Activated CD8-positive, alpha-beta memory T cell treated with anti-CD3 and anti-CD28 coated beads, Interleukin-2, amount 10 ng/mL, durations not matched to agents 7 days and 5 days (primary cell): ENCODE measurements at places on chromosomes 1 and 21. TPM values are rescaled to one million over a fixed set of nuclear protein-coding genes. Genes with fewer than 3 reads are reported as not detected.

Gene SPATA46
- total RNA-seq: not detected

Gene F11R
- total RNA-seq: 13.5 TPM

Gene HSPB7
- not detected for total RNA-seq

Gene CRNN
- not detected for total RNA-seq

Gene CRB1
- total RNA-seq: not detected

Gene HES2
- 0.52 TPM for total RNA-seq

Gene SPRR2G
- not detected for total RNA-seq

Gene KIF26B
- total RNA-seq: 0.28 TPM

Gene RHCE
- total RNA-seq: not detected

Gene COL16A1
- total RNA-seq: not detected

Gene FCRL4
- total RNA-seq: not detected

Gene FMO4
- 0.91 TPM for total RNA-seq

Gene MPZ
- total RNA-seq: 3.9 TPM

Gene LYPD8
- not detected for total RNA-seq

- DNase-seq: no peak
These were observed 164.7 kb downstream of the SETD4 start for GRCh38 chr21:35895598-35895997.

- no peak for DNase-seq
These were observed 13.9 kb downstream of the RC3H1 start for GRCh38 chr1:174008269-174008668.

DNA sequence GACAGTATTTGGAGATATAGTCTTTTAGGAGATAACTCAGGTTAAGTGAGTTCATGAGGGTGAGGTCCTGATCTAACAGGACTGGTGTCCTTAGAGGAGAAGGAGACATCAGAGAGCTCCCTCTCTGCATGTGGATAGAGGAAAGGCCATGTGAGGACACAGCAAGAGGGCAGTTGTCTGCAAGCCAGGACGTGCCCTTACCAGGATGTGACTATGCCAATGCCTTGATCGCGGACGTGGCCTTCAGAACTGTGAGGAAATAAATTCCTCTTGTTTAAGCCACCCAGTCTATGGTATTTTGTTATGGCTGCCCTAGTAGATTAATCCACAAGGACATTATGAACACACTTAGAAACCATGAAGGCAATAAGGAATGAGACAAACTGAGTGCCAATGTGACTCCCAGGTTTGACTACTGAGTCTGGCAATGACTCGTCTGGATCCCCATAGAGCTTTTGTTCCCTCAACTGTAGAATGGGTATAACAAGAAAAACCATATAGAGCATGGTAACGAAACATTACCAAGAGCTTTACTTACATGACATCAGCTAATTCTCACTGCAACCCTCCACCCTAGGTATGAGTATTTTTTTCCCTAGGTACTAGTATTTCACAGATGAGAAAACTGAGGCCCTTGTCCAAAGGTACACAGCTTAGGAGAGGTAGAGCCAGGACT is 6.5 kb downstream of the URB1 start:
- DNase-seq: no peak

GRCh38 chr1:211605603-211606331 is 26.8 kb upstream of the SLC30A1 start:
- no peak for DNase-seq

DNA sequence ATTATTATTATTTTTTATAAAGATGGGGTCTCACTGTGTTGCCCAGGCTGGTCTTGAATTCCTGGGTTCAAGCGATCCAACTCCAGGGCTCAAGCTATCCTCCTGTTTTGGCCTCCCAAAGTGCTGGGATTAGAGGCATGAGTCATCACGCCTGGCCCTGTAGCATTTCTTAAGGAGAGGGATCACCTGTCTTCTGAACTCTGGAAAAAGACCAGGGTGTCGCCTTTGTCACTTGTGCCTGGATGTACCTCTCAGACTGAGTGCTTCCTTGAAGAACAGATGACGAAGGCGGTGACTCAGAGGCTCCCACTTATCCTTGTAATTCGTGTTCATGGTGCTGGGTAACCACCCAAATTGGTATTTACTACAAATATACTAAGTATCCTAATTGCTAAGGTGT is 2.4 kb upstream of the CGN start:
- no peak for DNase-seq

DNA sequence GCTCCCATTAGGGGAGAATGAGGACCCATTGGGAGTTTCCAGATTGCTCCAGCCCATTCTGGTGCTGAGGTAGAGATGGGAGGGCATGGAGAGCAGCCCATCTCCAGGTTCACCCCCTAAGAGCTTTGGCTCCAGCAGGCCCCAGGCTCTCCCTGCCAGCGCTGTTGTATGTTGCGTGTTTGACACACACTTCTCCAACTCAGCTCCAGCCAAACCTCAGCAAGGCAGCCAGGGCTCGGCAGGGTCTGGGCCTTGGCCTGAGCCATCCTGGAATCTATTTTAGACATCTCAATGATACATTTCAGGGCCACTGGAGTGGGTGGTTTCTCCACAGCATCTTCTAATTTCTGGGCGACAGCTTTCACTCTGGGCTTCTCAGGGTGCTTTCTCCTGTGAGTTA is 117.0 kb downstream of the NAV1 start:
- no peak for DNase-seq

- DNase-seq: no peak
These were observed 61.4 kb downstream of the TMEM200B start for GRCh38 chr1:29062157-29062942.

GRCh38 chr1:171769171-171769570 is 12.3 kb upstream of the METTL13 start:
- DNase-seq: no peak

GRCh38 chr1:33121728-33122127 is 40.8 kb downstream of the AZIN2 start:
- DNase-seq: peak; percentile 34

DNA sequence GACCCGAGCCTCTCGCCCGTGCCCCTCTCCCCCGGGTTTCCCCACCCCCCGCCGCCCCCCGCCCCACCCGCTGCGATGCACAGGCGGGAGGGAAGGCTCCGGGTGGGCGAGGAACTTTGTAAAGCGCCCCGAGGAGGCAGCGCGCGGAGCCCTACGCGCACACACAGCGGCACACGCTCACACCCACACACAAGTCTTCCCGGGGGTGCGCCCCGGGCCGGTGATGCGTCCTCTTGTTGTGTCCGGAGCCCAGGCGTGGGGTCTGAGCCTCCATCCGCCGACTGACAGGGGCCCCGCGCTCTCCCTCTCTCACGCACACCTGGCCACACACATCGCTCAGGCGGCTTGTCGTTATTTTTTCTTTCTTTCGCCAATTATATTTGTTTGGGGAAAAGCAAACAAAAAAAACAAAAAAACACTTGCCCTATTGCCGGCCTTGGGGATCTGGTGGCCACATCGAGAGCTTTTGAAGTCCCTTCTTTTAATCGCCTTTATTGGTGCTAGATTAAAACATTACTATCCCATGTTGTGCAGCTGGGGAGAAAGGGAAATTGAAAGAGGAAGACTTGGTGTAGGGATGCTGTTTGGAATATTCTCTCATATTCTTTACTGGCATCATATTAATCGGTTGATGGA is 770 bp downstream of the NTNG1 start:
- DNase-seq: no peak

- no peak for DNase-seq
These were observed at the start of gene NHLH2 for GRCh38 chr1:115840605-115841460. Gene NHLH2 (minus strand): TSS chr1:115841126. CDS start chr1:115838372, 2,754 bp downstream.

- DNase-seq: no peak
These were observed 1452.3 kb downstream of the NCAM2 start for GRCh38 chr21:22450507-22450906.

DNA sequence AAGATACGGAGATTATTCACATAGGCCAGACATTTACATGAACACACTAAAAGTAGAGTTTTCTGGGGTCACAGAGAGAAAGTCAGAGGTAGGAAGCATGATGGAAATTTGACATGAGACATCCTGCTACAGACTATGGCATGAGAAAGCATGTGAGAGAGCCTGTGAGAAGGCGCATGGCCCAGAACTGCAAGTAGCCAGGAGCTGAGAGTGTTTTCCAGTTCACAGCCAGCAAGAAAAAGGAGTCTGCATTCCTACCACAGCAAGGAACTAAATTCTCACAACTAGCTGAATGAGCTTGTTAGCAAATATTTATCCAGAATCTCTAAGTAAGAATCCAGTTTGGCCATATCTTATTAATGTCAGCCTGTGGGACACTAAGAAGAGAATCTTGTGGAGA is 673.3 kb downstream of the BRINP3 start:
- no peak for DNase-seq

- DNase-seq: no peak
These were observed 29.4 kb upstream of the MEF2D start for GRCh38 chr1:156530006-156530405.

DNA sequence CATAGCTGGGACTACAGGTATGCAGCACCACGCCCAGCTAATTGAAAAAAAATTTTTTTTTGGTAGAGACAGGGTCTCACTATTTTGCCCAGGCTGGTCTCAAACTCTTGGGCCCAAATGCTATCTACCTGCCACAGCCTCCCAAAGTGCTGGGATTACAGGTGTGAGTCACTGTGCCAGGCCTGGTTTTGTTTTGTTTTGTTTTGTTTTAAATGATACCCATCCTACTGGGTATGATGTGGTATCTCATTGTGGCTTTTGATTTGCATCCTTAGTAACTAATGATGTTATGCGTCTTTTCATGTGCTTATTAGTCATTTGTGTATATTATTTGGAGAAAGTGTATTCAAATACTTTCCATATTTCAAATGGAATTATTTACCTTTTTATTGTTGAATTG is 142.3 kb downstream of the VPS13D start:
- no peak for DNase-seq

- DNase-seq: no peak
These were observed 133.0 kb downstream of the CDC42BPA start for GRCh38 chr1:227185291-227185690.

- DNase-seq: no peak
These were observed 257.9 kb upstream of the RRP15 start for GRCh38 chr1:218027152-218027551.

DNA sequence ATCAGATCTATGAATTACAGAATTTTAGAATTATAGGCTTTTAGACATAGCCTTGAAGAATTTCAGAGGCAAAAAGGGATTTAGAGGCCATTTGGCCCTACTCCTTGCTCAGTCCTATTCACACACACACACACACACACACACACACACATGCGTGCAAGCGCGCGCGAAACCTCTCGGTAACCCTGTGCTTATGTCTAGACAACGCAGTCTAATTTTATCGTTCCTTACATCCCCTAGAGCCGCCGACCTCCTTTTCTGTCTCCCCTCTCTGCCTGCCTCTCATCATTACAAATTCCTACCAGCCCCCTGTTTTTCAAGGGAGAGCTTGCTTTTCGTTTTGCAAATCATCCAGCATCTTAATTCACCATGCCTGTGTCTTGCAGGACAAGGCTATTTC is 252.1 kb downstream of the FOXD2 start:
- DNase-seq: no peak

GRCh38 chr1:209457401-209458125 is 126.0 kb upstream of the CAMK1G start:
- no peak for DNase-seq

- DNase-seq: no peak
These were observed 171.0 kb downstream of the LRRC40 start for GRCh38 chr1:70034403-70034802.

DNA sequence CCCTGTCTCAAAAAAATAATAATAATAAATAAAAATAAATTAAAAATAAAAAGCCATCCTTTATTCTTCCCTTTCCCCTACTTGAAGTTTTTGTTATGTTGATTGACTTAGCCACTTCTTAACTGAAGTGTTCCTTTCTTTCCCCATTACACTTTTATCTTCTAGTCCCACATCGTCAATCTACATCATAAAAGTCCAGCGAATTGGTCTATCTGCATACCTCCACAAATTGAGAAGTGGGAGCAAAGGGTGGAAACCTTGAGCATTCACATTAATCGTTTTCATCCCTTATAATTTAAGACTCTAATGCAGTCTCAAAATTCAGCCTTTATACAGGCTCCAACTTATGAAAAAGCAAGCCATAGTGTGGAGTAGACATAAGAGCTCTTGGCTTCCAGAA is 6.5 kb upstream of the ZYG11A start:
- no peak for DNase-seq

DNA sequence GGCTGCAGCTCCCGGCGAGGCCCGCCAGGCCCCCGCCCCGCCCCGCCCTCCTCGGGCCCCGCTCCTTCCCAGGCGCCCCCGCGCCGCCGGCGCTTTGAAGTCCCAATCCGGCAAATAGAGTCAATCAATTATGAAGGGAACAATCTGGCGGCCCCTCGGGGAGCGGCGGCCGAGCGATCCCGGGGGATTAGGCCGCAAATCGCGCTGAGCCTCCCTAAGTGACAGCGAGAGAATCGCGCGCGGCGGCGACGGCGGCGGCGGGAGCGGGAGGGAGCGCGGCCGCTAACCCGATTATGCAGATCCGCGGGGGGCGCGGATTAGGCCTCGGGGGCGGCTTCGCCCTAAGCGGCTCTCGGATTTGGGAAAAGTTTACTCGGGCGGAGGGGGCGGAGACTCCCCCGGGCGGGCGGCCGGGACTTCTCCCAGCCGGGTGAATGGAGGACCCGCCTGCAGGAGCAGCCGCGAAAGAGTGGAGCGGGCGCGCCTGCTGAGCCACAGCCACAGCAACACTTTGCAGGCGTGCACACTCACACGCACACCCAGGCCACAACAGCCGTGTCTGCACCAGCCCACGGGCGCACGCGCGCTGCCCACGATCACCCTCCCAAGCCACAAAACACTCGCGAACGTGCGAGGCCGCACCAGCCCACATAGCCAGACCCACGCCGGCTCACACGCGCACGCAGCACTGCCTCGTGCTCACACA is 23.0 kb upstream of the DMBX1 start:
- DNase-seq: no peak

GRCh38 chr1:243916160-243916559 is 66.1 kb upstream of the AKT3 start:
- no peak for DNase-seq

DNA sequence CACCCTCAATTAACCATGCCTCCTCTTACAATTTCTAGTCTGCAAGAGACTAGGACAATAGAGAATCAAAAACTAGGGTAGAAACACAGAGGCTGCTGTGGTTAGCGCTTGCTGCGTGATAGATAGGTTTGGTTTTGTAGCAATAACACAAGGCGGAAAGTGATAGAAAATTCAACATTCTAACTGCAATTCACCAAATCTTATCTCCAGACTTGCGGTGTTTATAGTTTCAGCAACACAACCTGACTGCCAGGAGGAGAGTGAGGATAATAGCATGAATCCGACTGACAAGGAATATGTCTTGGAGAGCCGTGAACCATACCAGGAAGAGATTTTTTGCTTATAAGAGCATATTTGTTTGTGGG is 30.7 kb upstream of the IFNAR2 start:
- no peak for DNase-seq

GRCh38 chr1:227765261-227766014 is 30.2 kb downstream of the SNAP47 start:
- DNase-seq: peak; percentile 78

GRCh38 chr1:32200226-32201010 is at the start of gene CCDC28B:
Gene CCDC28B (plus strand): TSS chr1:32200595. CDS start chr1:32201936, 1,341 bp downstream.
- DNase-seq: peak; percentile 71

DNA sequence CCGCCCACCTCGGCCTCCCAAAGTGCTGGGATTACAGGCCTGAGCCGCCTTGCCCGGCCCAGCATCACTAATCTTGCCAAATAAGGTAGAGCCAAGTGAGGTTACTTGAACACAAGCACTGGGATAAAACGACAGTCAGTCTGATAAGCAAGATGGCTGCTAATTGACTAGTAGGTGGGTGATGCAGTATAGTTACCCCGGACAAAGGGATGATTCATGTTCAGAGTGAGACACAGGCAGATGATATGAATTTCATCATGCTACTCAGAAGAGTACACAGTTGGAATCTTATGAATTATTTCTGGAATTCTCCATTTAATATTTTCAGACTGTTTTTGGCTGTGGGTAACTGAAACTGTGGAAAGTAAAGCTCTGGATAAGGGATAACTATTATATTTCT is 178.4 kb downstream of the USP25 start:
- no peak for DNase-seq

- DNase-seq: no peak
These were observed 132.2 kb downstream of the PAPPA2 start for GRCh38 chr1:176595217-176595616.
